ENCODE measurements at places on chromosomes 5 and 9.

DNA sequence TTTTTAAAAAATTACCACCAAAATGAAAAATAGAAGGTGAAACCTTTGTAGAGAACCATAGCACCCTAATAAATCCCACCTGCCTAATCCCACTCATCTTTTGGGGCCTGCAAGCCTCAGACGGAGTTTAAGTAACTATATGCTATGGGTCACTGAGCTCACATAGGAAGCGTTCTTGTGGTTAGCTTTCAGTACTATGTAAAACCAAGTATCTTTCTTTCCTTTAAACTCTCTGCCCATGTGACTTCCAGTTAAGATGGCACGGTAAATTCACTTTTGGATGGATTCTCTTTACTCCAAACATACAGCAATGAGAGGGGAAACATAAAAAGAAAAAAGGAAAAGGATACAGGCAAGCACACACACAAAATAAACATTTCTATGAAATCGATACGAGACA lies 50.9 kb downstream of the FANCC start:
- H3K36me3 ChIP-seq, result no peaks in the 10 kb centered on the region
- H3K27ac ChIP-seq, result no peak overlapping the region
- H3K27me3 ChIP-seq, result no peaks in the 10 kb centered on the region
- peaks cover 2% of the 10 kb centered on the region for H3K4me1 ChIP-seq
- DNase-seq, result no peak
- H3K4me3 ChIP-seq, result no peak overlapping the region

GRCh38 chr9:135591506-135592330 lies 30.2 kb downstream of the PAEP start:
- DNase-seq, result no peak
- no peaks in the 10 kb centered on the region for H3K4me1 ChIP-seq
- H3K27me3 ChIP-seq, result peaks cover 9% of the 10 kb centered on the region
- no peak overlapping the region for H3K4me3 ChIP-seq
- H3K27ac ChIP-seq, result no peak overlapping the region

DNA sequence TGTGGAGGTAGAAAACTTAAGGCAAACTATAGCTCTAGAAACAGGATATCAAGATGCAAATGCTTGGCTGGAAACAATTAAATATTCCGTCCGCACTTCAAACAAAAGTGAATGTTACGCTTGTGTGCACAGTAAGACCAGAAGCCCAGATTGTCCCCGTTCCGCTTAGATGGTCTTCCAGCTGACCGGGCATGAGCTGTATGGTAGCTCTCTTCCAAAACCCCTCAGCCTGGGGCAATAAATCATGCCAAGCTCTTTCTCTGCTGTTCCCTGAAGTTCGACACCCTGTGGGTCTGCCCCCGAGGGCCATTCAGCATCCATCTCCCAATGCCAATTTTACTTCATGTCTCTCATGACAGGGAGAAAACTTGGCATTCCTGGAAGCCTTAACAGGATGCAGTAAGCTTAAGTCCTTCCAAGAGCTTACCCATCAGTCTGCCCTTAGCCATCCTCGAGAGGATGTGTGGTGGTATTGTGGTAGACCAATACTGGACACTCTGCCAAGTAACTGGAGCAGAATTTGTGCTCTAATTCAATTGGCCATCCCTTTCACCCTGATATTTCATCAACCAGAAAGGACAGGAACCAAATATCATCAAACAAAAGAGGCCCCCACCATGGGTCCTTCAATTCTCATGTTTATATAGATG lies 70.7 kb upstream of the RANBP6 start:
- no peaks in the 10 kb centered on the region for H3K27me3 ChIP-seq
- DNase-seq, result no peak
- H3K4me1 ChIP-seq, result no peaks in the 10 kb centered on the region

DNA sequence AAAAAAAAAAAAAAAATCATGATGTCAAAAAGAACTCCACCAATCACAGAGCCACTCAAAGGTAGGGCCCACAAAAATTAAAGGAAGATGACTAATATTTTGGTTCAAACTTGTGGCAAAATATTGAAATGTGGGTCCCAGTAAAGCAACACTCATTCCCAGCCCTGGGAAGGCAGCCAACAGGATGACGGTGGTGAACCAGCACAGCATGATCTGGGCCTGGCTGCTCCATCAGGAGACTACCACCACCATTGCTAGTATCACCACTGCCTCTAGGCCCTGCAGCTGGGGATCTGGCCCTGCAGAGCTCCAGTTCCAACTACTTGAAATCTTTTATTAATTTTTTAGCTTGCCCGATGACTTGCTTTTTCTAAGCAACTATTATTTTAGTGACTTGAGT lies 206.8 kb upstream of the ITGA1 start:
- no peaks in the 10 kb centered on the region for H3K4me1 ChIP-seq
- no peak for DNase-seq
- no peak overlapping the region for H3K4me3 ChIP-seq

DNA sequence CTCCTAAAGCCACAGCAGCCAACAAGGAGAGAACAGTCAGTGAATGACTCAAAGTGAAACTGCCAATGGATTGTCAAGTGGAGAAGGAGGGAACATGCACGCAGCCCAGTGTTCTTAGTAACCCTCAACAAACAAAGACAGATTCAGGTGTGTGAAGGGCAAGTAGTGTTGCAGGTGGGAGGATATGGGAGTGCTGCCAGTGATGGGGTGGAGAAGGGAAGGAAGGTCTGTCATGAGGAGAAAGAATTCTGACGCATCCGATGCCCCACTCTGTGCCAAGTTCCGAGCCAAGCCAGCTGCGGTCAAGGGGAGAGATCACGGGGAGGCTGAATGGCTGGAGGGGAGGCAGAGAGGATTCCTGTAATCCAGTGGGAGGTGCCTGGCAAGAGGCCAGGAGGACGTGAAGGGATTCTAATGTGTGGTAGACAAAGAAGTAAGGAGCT lies 56.5 kb downstream of the CAST start:
- H3K27ac ChIP-seq, result no peak overlapping the region
- H3K4me3 ChIP-seq, result no peak overlapping the region
- H3K4me1 ChIP-seq, result peaks cover 15% of the 10 kb centered on the region
- H3K27me3 ChIP-seq, result no peaks in the 10 kb centered on the region
- no peak for DNase-seq

DNA sequence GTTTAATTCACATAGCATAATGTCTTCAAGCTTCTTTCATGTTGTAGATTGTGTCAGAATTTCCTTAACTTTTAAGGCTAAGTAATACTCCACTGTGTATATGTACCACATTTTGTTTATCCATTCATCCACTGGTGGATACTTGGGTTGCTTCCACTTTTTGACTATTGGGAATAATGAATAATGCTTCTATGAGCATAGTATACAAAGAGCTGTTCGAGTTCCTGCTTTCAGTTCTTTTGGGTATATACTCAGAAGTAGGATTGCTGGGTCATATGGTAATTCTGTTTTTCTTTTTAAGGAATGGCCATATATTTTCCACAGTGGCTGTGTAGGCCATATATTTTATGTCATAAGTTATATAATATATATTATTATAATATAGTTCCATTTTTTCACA lies 3.6 kb upstream of the FAM120AOS start:
- H3K36me3 ChIP-seq, result peaks cover 2% of the 10 kb centered on the region
- H3K4me3 ChIP-seq, result no peak overlapping the region
- peaks cover 29% of the 10 kb centered on the region for H3K4me1 ChIP-seq
- no peak for DNase-seq
- no peaks in the 10 kb centered on the region for H3K27me3 ChIP-seq
- H3K27ac ChIP-seq, result peak overlapping the region; percentile 41

- H3K4me1 ChIP-seq, result no peaks in the 10 kb centered on the region
- no peak overlapping the region for H3K27ac ChIP-seq
- H3K36me3 ChIP-seq, result no peaks in the 10 kb centered on the region
- H3K27me3 ChIP-seq, result peaks cover 9% of the 10 kb centered on the region
- DNase-seq, result no peak
- H3K4me3 ChIP-seq, result no peak overlapping the region
Measured at GRCh38 chr9:130331573-130331972, 66.0 kb downstream of the HMCN2 start.

DNA sequence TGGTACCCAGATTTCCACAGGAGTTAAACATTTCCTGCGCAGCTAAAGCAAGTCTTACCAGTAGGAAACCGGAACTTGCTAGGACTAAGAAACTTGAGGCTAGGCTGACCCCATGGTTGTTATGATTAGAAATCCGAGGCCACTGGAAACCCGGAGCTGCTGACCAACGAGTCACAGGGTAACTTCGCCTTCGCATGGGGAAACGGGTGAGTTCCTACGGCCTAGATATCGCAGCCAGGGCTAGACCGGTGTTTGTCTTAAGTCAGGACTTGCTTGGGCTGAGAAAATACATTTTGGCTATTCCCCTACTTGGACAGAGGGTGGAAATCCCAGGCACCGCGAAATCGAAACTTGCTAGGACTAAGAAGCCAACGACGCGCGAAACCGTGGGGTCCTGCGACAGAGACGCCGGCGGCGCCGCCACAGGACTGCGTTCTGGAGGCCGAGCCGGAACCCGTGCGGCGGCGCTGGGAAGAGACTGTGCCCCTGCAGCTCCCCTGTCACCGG lies 1.6 kb upstream of the ANXA2R start:
- H3K27ac ChIP-seq, result peak overlapping the region; percentile 96
- no peaks in the 10 kb centered on the region for H3K27me3 ChIP-seq
- H3K4me1 ChIP-seq, result peaks cover 64% of the 10 kb centered on the region
- peak overlapping the region; percentile 84 for H3K4me3 ChIP-seq
- DNase-seq, result no peak

DNA sequence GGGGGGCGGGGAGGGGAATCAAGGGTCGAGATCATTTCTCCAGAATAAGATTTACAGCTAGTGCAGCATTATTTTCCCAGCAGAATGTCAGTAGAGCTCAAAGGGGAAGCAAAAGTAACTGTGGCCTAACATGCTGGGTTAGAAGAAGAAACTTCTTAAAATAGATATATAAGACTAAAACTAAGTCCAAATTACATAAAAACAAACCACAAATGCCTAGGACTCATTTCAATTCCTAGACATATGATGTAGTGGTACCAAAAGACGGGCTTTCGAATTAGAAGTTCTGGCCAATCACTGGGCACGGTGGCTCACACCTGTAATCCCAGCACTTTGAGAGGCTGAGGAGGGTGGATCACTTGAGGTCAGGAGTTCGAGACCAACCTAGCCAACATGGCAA lies 20.8 kb upstream of the MELK start:
- H3K27ac ChIP-seq, result no peak overlapping the region
- H3K36me3 ChIP-seq, result no peaks in the 10 kb centered on the region
- no peaks in the 10 kb centered on the region for H3K27me3 ChIP-seq

GRCh38 chr9:23050548-23050947 lies 603.9 kb downstream of the DMRTA1 start:
- H3K4me3 ChIP-seq, result no peak overlapping the region
- no peaks in the 10 kb centered on the region for H3K4me1 ChIP-seq
- H3K27ac ChIP-seq, result no peak overlapping the region
- no peaks in the 10 kb centered on the region for H3K27me3 ChIP-seq
- no peak for DNase-seq

- H3K4me1 ChIP-seq, result no peaks in the 10 kb centered on the region
- peaks cover 97% of the 10 kb centered on the region for H3K36me3 ChIP-seq
- no peak overlapping the region for H3K27ac ChIP-seq
- H3K4me3 ChIP-seq, result no peak overlapping the region
Measured at GRCh38 chr5:6615034-6615815, 17.6 kb downstream of the NSUN2 start.

DNA sequence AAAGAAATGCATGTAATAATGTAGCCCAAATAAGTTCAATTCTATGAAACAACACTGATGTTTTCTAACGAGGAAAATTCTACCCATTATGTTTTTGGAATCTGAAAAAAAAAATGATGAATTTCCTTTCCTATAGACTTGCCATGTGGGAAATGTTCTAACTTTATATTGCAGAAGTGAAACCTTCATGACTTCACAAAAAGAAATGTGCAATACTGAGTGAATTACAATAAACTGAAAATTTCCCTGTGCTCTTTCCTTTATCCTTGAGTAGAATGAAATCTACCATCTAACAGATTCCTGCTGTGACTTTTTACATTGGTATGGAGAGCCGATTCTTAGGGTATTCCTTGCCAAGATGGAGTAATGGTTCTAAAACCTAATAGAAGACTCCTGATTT lies 1622.5 kb downstream of the MAT2B start:
- H3K36me3 ChIP-seq, result no peaks in the 10 kb centered on the region
- no peaks in the 10 kb centered on the region for H3K27me3 ChIP-seq
- H3K4me3 ChIP-seq, result no peak overlapping the region
- no peak for DNase-seq
- no peak overlapping the region for H3K27ac ChIP-seq

GRCh38 chr5:115601701-115602590 lies at the start of gene TICAM2:
Gene TICAM2 (minus strand): TSS chr5:115602479. CDS start chr5:115581256, 21,223 bp downstream.
- H3K4me1 ChIP-seq, result peaks cover 14% of the 10 kb centered on the region
- H3K4me3 ChIP-seq, result peak within 1 kb of the TSS; percentile 61
- no peaks in the 10 kb centered on the region for H3K27me3 ChIP-seq
- H3K27ac ChIP-seq, result no peak within 1 kb of the TSS
- H3K36me3 ChIP-seq, result no peaks in the 10 kb centered on the region
- peak; percentile 57 for DNase-seq

DNA sequence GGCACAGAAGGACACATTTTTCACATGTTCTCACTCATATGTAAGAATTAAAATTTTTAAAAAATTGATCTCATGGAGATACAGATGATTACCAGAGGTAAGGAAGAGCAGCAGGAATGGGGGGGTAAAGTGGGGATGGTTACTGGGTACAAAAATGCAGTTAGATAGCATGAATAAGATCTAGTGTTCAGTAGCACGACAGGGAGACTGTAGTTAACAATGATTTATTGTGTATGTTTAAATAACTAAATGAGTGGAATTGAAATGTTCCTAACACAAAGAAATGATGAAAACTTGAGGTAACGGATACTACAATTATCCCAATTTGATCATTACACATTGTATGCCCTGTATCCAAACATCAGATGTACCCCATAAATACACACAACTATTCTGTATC lies 15.2 kb upstream of the TGFBI start:
- no peaks in the 10 kb centered on the region for H3K36me3 ChIP-seq
- DNase-seq, result no peak
- H3K4me1 ChIP-seq, result peaks cover 3% of the 10 kb centered on the region
- no peaks in the 10 kb centered on the region for H3K27me3 ChIP-seq

DNA sequence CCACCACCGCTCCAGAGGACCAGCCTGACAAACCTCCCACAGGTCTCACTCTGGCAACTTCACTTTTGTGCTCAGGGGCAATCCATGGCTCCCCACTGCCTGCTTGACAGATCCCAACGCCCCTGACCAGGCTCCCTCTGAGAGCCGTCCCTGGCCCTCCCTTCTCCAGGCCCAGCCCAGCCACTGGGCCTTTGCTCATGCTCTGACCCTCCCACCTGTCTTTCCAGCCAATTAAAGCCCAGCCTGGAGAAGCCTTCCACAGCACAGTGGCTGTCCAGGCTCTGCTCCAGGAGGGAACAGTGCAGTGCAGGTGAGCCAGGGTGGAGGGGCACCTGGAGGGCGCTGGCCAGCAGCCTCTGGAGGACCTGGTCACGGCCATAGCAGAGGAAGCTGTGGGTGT lies 3.3 kb downstream of the ENTPD2 start:
- H3K4me1 ChIP-seq, result peaks cover 39% of the 10 kb centered on the region
- no peaks in the 10 kb centered on the region for H3K36me3 ChIP-seq
- DNase-seq, result no peak

GRCh38 chr9:31388660-31389059 lies 995.8 kb upstream of the ACO1 start:
- H3K36me3 ChIP-seq, result no peaks in the 10 kb centered on the region
- no peak overlapping the region for H3K27ac ChIP-seq
- H3K27me3 ChIP-seq, result no peaks in the 10 kb centered on the region
- peaks cover 3% of the 10 kb centered on the region for H3K4me1 ChIP-seq
- DNase-seq, result no peak

- no peaks in the 10 kb centered on the region for H3K36me3 ChIP-seq
- H3K4me1 ChIP-seq, result peaks cover 13% of the 10 kb centered on the region
- no peaks in the 10 kb centered on the region for H3K27me3 ChIP-seq
- no peak for DNase-seq
Measured at GRCh38 chr5:143427122-143427735, 23.7 kb upstream of the NR3C1 start.

- no peak overlapping the region for H3K4me3 ChIP-seq
- peak; percentile 3 for DNase-seq
- H3K4me1 ChIP-seq, result peaks cover 66% of the 10 kb centered on the region
- no peaks in the 10 kb centered on the region for H3K27me3 ChIP-seq
- H3K27ac ChIP-seq, result no peak overlapping the region
Measured at GRCh38 chr5:132057498-132058255, 2.8 kb upstream of the IL3 start.

Measured in CD4-positive, alpha-beta T cell (primary cell).